ENCODE measurements at places on chromosomes 7 and 10.

DNA sequence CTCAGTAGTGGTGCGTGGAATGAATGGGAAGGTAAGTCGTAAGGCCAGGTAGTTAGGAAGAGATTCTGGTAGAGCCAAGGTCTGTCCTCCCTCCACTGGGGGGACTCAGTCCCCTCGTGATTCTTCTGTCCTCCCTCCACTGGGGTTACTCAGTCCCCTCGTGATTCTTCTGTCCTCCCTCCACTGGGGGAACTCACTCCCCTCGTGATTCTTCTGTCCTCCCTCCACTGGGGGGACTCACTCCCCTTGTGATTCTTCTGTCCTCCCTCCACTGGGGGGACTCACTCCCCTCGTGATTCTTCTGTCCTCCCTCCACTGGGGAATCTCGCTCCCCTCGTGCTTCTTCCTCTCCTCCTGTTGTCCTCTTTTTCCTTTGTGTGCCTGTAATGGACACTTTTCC is 125.1 kb downstream of the CELF2 start:
- DNase-seq = no peak

- no peak for DNase-seq
Observed at GRCh38 chr10:624605-625332, 64.7 kb downstream of the DIP2C start.

DNA sequence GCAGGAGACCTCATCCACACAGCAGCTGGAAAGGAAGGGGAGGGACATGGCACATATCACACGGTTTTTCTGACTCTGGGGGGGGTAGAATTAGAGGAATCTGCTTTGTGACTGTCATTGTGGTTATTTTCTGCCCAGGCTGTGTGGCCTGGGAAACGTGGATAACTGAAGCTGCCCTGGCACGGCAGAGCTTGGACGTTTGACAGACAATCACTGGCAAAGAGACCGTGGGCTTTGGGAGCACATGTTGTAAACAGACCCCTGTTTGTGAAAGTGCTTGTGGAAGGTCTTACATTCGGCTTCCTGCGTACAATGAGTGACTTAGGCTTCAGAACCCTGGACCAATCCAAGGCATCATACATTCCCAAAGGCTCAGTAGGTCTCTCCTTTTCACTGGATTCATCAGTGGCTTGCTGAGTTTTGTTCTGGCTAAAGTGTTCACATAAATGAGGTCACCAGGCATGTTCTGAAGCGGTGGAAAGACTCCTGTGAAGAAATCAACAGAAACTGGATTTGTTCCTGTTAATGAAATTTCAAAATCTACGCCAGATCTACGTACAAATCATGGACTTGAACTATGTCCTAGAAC is 188.2 kb downstream of the TEX36 start:
- no peak for DNase-seq

DNA sequence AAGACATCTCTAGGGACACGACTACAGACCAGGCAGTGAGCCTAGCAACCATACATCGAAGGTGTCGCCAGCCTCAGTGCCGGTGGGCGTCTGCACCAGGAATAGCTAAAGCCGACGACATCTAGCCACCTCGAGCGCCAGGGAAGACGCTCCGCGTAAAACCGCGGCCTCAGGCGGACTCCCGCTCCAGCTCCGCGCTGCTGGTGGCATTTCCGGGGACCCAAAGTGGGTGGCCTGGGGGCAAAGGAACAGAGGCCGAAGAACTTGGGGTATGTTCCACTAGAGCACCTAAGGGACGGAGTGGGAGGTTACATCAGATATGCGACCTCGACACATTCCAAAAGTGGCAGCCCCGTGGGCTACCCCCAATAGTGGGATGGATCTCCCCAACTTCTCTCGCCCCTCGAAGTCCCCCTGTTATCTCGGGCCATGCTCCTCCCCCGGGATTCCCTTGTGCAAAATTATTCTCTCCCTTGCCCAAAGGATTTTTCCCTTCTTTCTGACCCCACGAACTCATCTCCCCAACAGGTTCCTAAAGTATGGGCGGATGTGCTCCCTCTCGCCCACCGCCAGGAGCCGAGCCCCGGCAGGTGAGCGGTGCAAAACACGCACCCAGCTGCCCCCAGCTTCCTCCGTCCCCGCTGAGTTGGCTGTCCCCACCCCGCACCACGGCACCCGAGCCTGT is 1.2 kb downstream of the KCNMA1 start:
- no peak for DNase-seq

- DNase-seq = no peak
Observed at GRCh38 chr10:76991621-76992020, 646.0 kb downstream of the KCNMA1 start.

GRCh38 chr7:47908720-47909119 is 39.5 kb downstream of the PKD1L1 start:
- DNase-seq = no peak

- no peak for DNase-seq
Observed at GRCh38 chr7:155486783-155487508, 29.0 kb downstream of the EN2 start.

DNA sequence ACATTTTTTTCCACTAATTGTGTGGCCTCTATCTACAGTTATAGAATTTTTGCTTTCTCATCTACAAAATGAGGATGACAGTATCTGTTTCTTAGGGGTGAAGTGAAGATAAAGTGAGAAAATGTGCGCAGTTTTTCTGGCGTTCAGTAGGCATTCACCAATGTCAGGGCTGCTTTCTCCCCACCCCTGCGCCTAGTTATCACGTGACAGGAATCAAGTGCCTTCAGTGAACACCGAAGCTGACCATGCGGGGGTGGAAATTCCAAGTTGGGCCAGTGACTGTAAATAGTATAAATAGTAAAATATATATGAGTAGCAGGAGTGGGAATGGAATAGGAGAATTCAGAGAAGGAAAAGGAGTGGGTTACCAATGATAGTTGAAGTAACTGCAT is 77.4 kb downstream of the TAF3 start:
- no peak for DNase-seq

- DNase-seq = no peak
Observed at GRCh38 chr10:109450702-109451101, 472.6 kb downstream of the XPNPEP1 start.

DNA sequence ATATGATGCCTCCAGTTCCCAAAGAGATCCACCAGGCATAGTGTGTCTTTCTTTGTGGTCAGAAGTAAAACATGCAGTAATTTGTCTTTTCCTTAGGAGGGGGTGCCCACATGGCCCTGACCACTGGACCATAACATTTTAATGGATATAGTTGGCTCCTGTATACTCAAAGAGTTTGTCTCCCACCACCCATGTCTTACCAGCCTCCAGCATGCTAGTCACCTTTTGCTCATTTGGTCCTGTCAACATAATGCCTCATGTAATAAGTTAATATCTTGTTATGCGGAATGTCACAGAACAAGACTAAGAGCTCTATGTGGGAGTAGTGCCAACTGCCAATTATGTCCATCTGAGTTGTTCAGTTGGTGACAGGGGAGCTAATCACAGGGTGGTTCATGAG is 83.4 kb upstream of the IFRD1 start:
- DNase-seq = no peak

DNA sequence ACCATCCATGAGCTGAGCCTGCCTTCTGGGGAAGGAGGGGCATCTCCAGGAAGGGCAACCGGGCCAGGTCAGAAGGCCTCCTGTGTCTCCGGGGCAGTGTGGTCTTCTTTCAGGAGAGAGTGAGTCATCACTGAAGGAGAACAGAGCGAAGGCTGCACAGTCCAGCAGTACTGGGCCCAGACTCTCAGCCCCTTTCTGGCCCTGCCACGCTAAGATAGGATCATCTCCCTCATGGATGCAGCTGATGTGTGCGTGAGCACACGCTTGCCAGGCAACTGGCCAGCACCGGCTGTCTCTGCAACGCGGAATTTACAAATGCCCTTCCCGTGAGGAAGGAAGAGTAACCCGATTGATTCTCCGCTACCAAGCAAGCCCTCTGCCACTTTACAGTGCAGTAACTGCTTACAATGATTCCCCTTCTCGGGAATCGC is 328.2 kb downstream of the TNS3 start:
- DNase-seq = no peak

- no peak for DNase-seq
Observed at GRCh38 chr10:128976856-128977255, 490.2 kb upstream of the MGMT start.

DNA sequence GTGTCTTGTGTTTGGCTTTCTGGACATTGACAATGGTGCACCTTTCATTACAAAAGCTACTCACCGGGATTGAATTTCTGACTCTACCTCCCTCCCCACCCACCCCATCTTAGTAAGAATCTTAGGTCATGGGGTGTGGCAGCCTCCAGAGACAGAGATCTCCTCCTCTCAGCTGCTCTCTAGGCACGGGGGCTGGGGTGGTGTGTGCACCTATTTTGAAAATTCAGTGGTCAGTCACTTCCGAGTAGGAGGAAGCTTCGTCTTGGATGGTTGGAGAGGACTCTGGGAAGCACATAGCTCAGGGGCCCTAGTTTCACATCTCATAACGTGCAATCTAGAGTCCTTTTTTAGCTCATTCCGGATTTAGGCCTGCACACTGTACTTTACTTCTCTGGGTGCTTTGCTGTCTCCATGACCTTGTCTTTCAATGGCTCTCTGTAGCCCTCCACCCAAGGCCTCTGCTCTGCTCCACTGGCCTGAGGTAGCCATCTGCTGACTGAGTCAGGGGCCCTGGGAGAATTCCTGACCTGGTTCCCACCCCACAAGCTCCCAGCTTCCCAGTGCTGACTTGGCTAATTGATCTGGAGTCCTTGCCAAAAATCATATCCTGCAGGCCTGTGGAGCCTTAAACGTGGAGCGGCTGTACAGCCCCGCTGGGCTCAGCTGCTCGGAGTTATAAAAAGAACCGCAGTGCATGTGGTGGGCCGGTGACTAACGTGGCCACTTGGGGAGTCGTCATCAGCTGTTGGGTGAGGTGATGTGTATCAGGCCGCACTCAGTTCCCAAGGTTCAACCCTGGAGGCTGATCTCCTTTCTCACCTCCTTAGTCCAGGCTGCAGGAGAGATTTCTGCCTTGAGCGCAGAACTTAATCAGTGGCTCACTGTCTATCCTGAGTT is 19.3 kb upstream of the ADAMTS14 start:
- DNase-seq = no peak

DNA sequence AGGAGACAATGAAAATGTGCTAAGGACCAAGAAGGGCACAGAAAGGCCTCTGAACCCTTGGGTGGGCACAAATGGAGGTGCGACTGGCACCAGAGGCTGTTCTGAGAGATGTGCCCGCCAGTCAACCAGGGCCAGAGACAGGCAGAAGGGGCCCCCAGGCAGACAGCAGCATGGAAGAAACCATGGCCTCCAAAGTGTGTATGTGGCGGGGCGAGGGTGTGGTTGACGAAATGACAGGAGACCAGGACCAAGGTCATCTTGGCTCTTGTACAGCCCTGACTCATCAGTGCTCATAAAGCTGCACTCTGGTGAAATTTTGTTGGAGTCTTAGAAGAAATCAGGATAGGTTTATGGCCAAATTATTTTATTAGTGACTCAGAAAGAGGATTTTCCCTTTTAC is 4.0 kb upstream of the MRPS24 start:
- no peak for DNase-seq

- no peak for DNase-seq
Observed at GRCh38 chr7:3204526-3204925, 96.5 kb upstream of the SDK1 start.

DNA sequence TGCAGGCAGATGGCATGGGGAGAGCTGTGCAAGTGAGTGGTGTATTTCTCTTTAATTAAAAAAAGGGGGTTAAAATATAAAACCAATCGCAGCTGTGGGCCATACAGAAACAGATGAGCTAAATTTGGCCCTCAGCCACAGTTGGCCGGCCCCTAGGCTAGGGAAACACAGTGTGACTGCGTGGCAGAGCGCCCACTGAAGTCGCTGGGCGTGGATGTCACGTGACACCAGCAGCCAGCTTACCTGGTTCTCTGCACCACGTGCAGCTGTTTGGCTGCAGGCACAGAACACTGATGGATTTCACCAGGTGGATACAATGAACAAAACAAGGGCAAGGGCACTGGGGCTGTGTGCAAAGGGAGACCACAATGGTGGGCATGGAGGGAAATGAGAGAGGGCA is 119.3 kb upstream of the ZNF746 start:
- DNase-seq = no peak

- no peak for DNase-seq
Observed at GRCh38 chr10:68067029-68067428, 8.1 kb downstream of the HERC4 start.

- DNase-seq = no peak
Observed at GRCh38 chr7:90671571-90671970, 75.5 kb downstream of the CDK14 start.

GRCh38 chr7:4123823-4124222 is 558.3 kb upstream of the FOXK1 start:
- DNase-seq = no peak

- DNase-seq = no peak
Observed at GRCh38 chr10:126930883-126931503, 25.8 kb downstream of the DOCK1 start.

DNA sequence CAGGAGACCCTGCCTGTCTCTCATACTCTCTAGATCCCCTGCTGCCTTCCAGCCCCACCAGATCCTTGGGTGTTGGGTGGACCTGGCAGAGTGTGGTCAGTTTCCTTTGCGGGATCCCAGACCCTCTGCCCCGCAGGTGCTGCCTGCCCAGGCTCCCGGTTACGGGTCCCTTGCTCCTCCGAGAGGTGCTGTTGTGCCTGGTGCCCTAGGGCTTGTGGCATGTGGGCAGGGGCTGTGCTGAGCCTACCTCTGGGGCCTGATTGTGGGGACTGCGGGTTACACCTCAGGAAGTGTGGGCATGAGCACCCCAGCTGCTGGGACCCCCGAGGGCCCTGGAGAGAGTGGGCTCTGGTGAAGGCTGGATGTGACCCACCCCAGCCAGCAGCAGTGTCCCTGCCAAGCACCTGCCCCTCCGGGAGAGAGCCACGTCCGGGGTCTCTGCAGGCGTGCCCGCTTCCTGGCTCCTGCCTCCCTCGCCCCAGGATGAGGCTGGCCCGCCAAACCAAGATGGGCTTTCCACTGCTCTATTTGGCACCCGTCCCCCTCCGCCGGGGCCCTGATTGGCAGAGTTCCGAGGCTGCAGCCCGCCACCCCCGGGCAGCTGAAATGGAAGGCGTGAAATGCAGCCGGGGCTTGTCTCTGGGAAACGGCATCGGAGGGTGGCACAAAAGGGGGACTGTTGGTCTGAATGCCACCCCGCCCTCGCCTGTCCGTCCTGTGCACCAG is 17.0 kb downstream of the CLIP2 start:
- no peak for DNase-seq

DNA sequence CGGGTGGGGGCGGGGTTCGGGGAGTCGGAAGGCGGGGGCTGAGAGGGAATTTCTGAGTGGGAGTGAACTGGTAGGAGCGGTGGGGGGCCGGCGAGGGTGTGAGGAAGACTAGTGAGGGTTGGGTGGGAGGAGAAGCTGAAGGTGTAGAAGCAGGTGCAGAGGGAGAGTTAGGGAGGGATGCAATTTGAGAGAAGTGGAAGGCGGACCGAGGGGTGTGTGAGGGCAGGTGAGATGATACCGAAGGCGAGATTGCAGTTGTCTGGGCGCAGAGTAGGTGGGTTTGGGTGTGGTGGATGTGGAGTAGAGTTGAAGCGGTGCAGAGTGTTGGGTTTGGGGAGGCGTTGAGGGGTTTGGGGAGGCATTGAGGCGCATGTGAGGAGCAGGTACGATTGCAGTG is 643 bp downstream of the KAT6B start:
- no peak for DNase-seq

DNA sequence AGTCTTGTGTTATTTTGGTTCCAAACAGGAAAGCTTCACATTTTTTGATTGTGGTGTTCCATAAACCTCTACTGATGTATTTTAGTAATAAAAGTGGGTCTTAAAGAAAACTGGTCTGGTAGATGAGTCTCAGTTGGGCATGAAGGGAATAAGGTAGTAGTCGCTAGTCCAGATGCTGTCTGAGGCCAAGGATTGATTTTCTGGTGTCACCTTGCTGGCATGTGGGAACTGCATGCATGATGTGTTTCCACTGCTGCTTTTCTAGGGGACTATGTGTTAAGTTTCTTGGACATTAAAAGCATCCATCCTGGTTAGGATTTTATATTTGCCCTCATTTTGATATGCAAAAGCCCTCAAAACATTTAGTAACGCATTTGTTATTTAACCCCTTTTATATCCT is 123.7 kb upstream of the GJD4 start:
- no peak for DNase-seq
